Brain (organoid and tissue), 16 donors: ENCODE measurements at places on chromosomes 7 and 10. TPM values are rescaled to one million over a fixed set of nuclear protein-coding genes. Genes with fewer than 3 reads are reported as not detected.

DNA sequence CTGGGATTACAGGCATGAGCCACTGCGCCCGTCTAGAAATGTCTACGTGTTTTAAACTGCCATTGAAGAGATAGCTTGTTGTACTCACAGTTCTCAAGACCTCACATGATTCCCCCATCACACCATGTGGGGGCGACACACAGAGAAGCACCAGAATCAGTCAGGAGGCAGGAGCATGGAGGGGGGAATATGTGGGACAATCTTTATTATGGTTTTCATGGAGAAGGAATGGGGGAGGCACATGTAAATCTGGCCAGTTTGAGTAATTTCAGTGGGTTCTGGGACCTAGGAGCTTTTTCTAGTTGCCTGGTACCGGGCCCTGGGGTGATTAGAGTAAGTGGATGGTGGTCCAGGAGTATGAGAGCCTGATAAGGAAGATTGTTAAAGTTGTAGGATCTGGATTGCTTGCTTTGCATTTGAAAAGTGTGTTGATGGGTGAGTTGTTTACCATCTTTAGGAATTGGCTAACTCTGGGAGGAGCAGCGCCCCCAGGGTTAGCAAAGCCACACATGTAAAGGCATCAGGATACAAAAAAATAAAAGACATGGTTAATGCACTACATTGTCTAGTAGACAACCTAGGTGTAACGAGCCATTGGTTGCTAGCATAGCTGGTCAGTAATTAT lies 85.4 kb upstream of the SLC13A1 start:
- no peak for DNase-seq

- DNase-seq = no peak
These were observed 12.8 kb downstream of the CPXM2 start for GRCh38 chr10:123878666-123879303.

GRCh38 chr7:34550996-34551395 lies 107.0 kb upstream of the NPSR1 start:
- DNase-seq = no peak

GRCh38 chr10:3422282-3422681 lies 249.7 kb upstream of the PITRM1 start:
- DNase-seq = no peak

GRCh38 chr10:99815621-99816020 lies 33.2 kb downstream of the ABCC2 start:
- DNase-seq = no peak

DNA sequence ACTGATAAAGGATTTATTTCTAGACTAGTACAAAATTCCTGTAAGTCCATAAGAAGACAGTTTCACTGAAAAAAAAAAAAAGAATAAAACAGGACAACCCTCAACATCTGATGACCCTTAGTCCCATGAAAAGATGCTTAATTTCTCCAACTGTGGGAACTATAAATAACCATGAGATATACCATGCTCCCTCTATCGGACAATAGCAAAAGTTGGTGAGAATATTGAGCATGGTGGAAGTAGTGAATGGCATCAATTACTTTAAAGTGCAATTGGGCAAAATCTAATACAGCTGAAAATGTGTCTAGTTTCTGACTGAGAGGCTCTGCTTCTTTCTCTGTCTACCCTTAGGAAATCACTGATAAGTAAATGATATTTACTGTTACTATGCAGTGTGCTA lies 348.8 kb downstream of the SUGCT start:
- DNase-seq = no peak

DNA sequence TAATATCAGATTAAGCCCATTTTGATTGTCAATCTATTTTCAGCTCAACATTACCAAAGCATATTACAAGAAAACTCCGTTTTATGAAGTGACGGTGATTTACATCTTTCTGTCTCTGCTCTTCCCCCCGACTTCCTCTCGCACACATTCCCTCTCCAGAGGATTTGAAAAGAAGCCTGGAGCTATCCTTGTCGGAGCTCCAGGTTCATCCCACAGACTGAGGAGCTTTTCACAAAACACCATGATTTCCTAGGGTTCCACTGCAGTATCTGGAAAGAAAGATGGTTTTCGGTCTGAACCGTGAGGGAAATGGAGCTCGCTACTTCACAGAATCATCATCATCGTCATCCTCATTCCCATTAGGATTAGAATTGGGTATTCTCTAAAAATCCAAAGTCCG lies 655.5 kb upstream of the MGMT start:
- DNase-seq = peak; percentile 26

DNA sequence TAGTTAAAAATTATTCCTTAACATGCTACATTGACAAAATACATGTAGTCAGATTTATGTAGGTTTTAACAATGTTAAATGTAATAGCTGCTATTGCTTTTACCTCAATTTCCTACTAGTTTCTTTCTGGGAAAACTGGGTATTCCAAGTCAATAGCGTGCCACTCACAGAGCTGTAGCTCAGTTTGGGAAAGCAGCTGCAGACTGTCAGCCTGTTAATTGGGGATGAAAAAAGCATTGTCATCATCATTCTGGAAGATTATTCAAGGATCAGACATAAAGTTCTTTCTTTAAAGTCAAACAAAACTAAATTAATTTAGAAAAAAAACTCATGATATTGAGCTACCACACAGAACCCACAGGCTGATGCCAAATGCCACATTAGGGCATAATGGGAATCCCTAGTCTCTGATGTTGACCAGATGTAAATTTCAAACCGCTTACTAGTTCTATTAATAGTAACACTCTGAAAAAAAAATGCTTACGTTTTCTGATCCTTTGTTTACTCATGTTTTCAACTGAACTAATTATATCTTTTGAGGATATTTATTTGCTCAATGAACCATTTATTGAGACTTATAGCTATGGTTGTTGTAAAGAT lies 19.6 kb upstream of the AGMO start:
- no peak for DNase-seq

DNA sequence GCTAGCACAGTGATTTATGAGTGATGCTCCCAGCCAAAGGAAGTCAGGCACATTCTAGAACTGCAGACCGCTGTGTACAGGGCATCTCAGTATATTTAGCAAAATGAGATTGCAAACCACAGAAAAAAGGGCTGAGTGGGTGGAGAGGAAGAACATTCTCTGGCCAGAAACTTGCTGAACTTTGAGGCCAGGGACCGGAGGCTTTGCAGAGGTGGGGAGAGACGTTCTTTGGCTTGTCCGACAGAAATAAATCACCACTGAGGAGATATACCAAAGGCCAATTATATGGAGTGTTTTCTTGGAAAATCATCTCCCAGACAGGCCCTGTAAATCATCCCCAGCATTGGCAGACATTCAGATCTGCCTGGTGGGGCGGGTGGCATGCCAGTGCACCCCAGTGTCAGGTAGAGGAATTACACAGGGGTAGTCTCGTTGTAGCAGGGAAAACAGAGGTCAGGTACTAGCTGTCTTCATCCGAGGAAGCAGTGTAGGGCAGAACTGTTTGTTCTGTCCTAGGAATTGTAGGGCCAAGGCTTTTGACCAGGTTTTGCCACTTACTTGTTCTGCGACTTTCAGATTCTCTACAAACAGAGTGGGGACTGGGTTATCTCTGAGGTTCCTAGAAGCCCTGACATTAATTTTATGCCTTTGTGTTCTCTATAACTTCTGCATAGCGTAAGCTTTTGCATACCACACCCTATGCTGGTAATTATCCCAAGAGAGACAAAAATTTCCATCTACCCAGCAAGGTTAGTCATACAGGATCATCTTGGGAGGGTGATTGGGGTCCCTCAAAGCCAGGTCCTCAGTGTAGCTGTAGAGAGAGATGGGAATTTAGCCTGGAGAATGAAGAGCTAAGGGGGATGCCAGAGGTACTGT lies 655.6 kb downstream of the LRMDA start:
- no peak for DNase-seq

- DNase-seq = peak; percentile 84
These were observed 852.0 kb upstream of the PHF14 start for GRCh38 chr7:10121631-10122030.

GRCh38 chr7:151940048-151940811 lies 16.0 kb upstream of the GALNTL5 start:
- no peak for DNase-seq

- peak; percentile 79 for DNase-seq
These were observed 1.2 kb upstream of the PFKFB3 start for GRCh38 chr10:6201516-6201975.

DNA sequence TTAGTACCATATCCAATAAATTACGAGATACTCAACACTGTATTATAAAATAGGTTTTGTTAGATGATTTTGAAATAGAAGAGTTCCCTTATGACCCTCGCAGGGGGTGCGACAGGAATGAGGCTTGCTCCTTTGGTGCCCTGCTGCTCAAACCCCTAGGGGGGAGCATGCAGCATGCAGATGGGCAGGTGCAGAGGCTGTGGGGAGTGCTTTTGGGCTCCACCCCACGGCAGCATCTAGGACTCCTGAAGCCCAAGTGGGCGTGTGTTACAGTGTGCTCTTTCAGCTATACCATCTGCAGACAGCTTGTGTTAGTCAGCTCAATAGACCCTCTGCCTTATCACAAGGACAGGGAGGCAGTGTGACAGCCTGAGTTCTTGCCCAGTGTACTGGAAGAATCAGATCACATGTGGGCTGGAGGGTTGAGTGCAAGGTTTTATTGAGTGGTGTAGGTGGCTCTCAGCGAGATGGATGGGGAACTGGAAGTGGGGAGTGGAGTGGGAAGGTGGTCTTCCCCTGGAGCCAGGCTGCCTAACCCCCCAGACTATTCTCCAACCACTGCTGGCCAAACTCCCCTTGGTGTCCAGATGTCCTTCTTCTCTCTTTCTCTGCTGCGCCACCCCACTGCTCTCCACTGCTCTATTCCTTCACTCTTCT lies 3.1 kb upstream of the MRC1 start:
- no peak for DNase-seq

- no peak for DNase-seq
These were observed 436.5 kb upstream of the MGMT start for GRCh38 chr10:129030603-129030895.

DNA sequence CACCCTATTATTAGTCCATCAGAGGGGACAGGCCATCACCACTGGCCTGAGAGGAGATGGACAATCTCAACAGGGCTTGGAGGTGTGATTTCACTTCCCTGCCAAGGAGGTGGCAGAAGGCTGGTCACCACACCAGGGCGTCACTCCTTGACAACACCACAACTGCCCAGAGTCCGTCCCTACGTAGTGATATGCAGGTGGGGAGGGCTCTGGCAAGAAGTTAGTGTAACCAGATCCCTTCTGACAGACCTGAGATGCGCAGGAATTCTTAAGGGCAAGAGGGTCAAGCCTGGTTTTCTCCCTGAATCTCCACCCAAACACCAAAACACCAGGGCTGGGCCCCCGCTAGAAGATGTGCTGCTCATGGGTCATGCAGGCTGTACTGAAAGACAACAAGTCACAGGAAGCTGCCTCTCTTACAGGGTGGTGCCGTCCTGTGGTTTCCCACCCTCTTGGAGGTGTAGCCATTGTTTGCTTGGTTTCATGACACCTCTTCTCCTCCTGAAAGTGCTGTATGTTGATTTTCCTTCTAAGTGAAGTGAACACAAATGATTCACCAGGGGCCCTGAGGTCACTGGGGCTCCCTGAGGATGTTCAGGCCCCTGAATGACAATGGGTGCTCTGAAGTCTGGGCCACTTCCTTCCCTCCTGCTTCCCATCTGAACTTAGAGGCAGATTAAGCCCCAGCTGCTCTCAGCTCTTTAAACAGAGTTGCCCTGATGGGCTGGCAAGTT lies 27.1 kb downstream of the ATXN7L1 start:
- DNase-seq = no peak

GRCh38 chr10:44352316-44353127 lies 32.4 kb downstream of the CXCL12 start:
- DNase-seq = no peak

DNA sequence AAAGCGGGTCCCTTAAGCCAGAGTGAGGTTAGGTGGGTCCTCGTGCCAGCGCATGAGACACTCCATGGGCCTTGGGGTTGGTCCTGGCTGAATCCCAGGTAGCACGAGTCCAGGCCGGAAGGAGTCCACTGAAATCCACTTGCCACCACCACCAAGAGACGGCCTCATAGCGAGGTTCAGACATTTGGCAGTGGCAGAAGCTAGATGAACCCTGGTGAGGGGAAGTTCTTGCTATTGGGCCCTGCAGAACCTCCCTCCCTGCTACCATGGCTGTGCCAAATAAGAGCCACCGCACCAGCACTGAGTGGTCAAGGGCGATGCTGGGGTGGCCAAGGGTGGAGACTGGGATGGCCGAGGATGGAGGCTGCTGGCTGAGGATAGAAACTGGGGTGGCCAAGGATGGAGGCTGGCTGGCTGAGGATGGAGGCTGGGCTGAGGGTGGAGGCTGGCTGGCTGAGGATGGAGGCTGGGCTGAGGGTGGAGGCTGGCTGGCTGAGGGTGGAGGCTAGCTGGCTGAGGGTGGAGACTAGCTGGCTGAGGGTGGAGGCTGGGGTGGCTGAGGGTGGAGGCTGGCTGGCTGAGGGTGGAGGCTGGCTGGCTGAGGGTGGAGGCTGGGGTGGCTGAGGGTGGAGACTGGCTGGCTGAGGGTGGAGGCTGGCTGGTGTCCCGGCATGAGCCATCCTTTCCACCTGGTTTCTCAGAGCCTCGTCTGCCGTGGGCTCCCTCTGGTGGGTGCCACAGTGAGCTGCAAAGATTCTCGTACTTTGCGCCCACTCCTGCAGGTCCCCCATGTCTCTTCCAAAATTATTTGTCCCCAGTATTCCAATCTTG lies 88.2 kb downstream of the ELFN1 start:
- peak; percentile 8 for DNase-seq

- no peak for DNase-seq
These were observed 42.0 kb downstream of the PAPOLB start for GRCh38 chr7:4819560-4820404.

DNA sequence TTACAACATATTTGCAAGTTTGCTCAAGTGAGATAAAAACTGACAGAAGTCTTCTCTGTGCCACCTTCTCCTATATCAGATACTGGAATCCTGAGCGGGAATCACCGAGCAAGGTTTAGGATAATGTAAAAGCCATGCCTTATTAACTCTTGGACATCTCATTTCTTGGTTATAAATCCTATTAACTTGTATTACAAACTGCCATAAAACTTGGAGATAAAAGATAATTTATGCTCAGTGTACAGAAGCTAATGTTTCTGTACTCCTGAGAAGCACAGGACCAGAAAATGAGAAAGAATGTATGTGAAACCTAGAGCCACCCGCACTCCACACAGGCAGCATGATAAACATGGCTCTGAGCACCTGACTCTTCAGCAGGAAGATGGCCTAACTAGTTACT lies 181.2 kb upstream of the NOBOX start:
- no peak for DNase-seq

- no peak for DNase-seq
These were observed 97.7 kb downstream of the CELF2 start for GRCh38 chr10:11115337-11115736.

- no peak for DNase-seq
These were observed 357.0 kb downstream of the FRMD4A start for GRCh38 chr10:13973742-13974141.

- no peak for DNase-seq
These were observed 259.0 kb downstream of the GRM8 start for GRCh38 chr7:126993626-126994213.

DNA sequence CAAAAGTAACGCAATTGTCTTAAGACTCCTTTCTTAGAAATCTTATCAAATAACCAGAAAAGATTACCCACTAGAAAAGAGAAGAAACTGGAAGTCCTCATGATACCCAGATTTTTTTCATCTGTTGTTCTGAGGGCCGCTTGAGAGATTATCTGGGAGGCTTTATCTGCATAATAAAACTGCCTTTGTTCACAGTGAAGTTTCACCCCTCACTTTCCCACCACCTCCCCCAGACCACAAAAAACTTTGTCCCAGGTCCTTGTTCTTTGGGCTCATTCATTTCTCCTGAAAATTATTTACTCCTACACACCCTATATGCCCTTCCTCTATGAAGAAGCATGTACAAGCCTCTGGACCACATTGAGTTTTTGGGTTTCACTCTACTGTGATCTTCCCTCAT lies 745.1 kb upstream of the COBL start:
- no peak for DNase-seq

The TAX1BP1 gene
- 51.2 TPM for polyA plus RNA-seq

The EDRF1 gene
- 8.7 TPM for polyA plus RNA-seq

The SLC37A3 gene
- polyA plus RNA-seq = 13.4 TPM

The CCDC71L gene
- 8.4 TPM for polyA plus RNA-seq

The MMD2 gene
- polyA plus RNA-seq = 6.3 TPM
